NCI-H524 (cell line): ENCODE measurements at places on chromosomes 12 and 14.

DNA sequence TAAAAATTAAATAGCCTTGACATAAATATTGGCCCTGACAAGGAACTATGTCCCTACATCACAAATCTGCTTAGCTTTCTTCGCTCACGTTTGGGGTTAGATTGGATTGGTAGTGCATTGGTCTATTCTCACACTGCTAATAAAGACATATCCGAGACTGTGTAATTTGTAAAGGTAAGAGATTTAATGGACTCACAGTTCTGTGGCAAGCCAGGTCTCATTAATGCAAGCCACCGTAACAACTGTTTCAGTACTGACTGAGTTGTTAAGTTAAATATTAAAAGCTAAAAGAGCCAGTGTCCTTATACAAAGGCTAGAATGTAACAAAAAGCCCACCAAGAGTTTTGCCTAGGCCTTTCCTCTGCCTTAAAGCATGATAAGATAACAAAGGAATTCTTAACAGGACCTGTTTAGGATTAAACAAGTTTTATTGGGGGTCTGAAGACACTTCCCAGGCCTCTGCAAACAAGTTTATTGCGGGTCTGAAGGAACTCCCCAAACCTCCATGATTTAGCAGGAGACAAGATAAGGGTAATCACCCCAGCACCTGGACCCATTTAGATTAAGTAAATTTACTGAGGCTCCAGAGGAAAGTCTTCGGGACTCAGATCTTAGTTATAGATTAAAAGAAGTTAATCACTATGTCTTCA, 88.2 kb upstream of the PTGDR start:
- DNase-seq = no peak

DNA sequence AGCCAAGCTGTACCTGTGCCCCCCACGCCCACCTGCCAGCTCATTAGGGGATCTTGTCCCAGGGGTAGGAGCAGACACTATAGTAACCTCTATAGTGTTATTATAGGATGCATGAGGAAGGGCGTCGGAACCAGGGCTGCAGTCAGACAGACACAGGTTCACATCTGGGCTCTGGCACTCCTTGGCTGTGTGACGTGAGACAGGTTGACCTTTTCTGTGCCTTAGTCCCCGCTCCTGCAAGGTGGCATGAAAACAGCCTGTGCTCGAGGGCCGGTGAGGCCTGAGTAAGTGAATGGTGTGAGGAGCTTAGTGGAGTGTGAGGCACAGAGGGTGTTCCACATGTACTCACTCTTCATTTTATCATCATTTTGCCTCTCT, 19.0 kb downstream of the ASB2 start:
- DNase-seq = no peak

DNA sequence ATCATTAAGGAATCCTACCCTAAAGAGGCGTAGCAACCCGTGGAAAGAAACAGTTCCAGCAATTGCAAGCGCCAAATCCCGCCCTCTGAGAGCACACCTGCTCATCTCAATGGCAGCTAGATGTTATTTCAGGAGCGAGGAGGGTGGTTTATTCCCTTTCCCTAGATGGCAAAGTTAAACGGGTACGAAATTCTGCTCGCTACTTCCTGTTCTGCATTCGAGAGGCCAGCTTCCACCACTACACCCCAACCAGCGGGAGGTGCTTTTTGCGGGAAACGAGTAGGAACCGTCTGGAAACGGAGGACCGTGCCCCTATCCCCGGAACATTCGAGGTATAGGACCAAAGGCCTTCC, 536 bp downstream of the VPS29 start:
- peak; percentile 22 for DNase-seq

GRCh38 chr12:12749433-12749832, 32.3 kb downstream of the CDKN1B start:
- no peak for DNase-seq

- no peak for DNase-seq
Measured at GRCh38 chr12:97404093-97404492, 58.5 kb upstream of the RMST start.

DNA sequence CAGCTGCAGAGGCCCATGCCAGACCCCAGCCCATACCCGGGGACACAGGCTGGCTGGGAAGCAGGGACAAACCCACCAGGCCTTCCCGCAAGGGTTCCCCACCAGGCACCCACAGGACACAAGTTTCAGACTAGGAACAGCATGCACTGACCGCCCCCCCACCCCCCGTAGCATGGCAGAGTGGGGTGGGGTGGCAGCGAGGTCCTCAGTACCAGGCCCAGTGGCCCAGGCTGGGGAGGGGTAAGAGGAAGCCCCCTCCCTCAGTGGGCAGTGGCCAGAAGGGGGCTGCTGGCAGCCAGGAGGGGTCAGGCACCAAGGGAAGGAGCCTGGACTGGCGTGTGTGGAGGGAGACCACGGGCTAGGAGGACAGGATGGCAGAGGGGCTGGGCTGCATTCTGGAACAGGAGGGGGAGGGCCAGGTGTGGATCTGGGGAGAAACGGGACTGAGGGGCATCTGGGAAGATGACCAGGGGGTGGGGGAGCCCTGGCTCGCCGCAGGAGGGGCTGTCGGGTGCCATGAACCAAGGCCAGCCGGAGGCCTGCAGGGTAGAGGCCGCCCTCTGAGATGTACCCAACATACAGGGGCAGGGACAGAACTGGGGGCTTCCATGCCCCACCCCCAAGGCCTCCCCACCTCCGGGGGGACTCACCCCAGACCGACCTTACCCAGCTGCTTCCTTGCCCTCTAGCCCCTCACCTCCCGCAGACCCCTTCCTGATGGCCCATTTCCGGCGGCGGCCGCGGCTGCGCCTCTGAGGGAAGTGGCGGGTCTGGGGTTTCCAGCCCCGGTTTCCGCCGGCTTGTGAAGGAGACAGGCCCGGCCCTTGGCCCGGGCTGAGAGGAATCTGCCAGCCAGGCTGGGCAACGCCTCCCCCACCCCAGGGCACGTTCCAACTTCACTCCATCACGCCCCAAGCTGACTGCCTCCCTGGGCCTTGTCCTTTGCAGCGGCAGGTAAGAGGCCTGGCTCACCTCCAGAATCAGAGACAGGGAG, 5.6 kb upstream of the JAG2 start:
- no peak for DNase-seq

- no peak for DNase-seq
Measured at GRCh38 chr12:7369274-7369729, 65.4 kb downstream of the ACSM4 start.

- no peak for DNase-seq
Measured at GRCh38 chr12:8702159-8702558, 4.4 kb downstream of the RIMKLB start.

DNA sequence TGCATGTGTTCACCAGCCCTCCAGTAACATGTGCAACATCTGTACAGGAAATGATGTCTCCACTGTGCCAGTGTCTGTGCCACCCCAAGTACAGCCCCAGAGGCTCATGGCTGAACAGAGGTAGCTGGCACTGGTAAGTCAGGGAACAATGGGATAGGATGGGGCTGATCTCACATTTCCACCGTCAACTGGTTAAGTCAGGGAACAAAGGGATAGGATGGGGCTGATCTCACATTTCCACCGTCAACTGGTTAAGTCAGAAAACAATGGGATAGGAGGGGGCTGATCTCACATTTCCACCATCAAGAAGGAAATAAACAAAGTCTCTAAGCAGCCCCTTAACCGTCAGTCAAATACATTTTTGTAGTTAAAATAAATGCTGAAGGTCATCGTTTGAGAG, 246.6 kb downstream of the TMEM132D start:
- no peak for DNase-seq

DNA sequence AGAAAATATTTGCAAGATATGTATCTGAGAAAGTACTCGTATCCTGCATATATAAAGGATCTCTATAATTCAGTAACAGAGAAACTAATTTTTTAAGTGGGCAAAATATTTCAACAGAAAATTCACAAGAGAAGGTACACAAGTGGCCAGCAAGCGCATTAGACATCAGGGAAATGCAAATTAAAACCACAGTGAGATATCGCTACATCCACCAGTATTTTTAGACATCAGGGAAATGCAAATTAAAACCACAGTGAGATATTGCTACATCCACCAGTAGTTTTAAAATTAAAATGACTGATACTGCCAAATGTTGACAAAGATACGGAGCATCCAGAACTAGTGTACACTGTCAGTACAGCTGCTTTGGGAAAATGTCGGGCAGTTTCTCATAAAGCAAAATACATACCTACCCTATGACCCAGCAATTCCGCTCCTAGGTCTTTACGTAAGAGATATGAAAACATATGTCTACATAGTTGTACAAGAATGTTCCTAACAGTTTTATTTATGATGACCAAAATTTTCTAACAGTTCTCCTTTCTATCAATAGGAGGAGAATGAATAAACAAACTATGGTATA, 2.8 kb upstream of the KCNK13 start:
- DNase-seq = no peak
